ENCODE measurements at places on chromosomes 12 and 14.

- DNase-seq: peak; percentile 18
Measured at GRCh38 chr12:104680070-104680469, 223.3 kb downstream of the CHST11 start.

- DNase-seq: no peak
Measured at GRCh38 chr12:71164568-71165197, 6.9 kb upstream of the TSPAN8 start.

- no peak for DNase-seq
Measured at GRCh38 chr12:90305379-90305778, 596.7 kb upstream of the ATP2B1 start.

DNA sequence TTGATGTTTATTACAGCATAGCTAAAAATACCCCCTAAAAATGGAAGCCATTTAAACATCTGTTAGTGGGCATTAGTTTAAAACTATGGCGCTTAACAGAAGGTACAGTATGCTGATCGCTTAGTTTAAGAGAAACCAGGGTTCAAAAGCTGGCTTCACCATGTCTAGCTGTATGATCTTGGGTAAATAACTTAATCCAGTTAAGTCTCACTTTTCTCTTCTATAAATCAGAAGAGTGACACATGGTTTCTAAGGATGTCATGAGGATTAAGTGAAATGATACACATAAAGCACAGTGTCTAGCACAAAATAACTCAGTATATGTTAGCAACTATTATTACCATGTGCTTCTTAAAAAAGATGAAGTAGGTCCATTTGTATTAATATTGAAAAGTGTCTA lies 38.7 kb downstream of the STK38L start:
- no peak for DNase-seq

- DNase-seq: no peak
Measured at GRCh38 chr14:65382586-65382985, 29.9 kb upstream of the FUT8 start.

- no peak for DNase-seq
Measured at GRCh38 chr14:43172899-43173548, 1334.1 kb downstream of the FSCB start.
